ENCODE measurements at places on chromosomes 1 and 21.

GRCh38 chr1:9271861-9272595 is 20.7 kb upstream of the SPSB1 start:
- DNase-seq: no peak

DNA sequence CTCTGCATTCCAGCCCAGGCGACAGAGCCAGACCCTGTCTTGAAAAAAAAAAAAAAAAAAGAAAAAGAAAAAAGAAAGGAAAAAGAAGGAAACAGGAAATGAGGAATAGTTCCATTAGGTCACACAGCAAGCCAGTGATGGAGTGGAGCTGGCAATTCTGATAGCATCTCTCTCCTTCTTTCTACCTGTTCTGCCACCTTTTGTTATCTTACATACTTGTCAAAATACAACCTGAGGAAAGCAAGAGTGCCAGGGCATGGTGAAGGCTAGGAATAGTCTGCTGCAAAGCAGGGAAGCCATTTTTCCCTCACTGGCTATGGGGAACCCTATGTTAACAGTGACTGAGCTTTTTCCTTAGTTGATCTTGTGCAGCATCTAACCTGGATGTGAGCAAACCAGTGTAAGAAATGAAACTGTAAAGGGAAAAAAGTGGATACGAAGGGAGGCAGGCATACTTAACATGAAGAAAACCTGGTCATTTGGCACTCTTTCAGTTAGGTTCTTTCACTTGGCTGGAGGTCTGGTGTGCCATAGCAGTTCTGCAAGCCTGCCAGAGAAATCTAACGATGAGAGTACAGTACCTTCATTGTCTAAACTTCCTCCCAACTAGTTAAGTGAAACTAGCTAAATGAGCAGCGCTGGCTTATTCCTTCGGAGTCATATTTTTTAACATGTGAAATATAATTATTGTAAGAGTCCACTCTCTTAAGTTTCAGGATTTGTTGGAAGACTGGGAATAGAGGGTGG is 17.9 kb upstream of the THEM5 start:
- no peak for DNase-seq

GRCh38 chr1:43797891-43798290 is 90.6 kb downstream of the ST3GAL3 start:
- DNase-seq: peak; percentile 11

GRCh38 chr1:23979387-23979880 is 693 bp downstream of the SRSF10 start:
- no peak for DNase-seq

- DNase-seq: no peak
Measured at GRCh38 chr1:91752324-91752723, 133.6 kb downstream of the TGFBR3 start.

- DNase-seq: no peak
Measured at GRCh38 chr21:44379991-44380865, 26.8 kb downstream of the TRPM2 start.

- DNase-seq: peak; percentile 68
Measured at GRCh38 chr1:210347112-210347511, 18.4 kb downstream of the HHAT start.

DNA sequence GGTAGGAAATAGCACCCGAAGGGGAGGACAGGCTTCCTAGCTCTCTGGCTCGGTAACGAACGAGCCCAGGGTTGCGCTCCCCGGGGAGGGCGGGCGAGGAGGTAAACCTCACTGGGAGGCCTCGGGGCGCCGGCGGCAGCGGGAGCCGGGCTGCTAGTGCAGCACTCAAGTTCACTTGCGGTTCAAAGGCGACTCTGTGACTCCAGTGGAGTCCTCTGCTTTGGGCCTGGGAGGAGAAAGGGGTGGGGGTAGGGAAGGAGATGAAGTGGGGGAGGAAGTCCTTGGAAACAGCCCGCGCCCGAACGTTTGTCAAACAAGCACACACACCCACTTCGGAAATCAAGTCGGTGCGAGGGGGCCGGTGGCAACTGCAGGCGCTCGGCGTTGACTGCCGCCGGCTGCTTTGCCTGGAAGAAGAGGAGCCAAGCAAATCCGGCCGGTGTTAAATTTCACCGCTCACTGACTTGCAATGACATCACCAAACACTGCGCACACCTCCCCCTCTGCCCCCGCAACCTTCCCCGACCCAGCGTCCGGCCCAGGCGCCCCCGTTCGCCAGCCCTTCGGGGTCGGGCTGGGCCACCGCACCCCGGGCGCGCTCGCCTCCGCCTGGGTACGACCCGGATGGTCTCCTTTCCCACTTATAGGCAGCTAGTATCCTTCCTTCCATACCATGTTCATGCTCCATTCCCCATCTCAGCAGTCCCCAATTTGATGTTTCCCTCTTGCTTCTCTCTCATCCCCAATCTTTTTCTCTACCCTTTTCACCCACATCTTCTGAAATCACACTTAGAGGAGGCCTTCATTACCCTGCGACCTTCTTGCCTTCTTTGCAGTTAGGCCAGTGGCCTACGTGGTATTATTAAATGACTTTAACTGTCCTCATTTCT is at the start of gene COL24A1:
Gene COL24A1, minus strand, starts transcription at position 207 of the 890 bp plus-strand sequence. CDS start 376 bp downstream, outside the sequence.
- no peak for DNase-seq

GRCh38 chr1:9758559-9759121 is 65.1 kb downstream of the CLSTN1 start:
- DNase-seq: no peak

DNA sequence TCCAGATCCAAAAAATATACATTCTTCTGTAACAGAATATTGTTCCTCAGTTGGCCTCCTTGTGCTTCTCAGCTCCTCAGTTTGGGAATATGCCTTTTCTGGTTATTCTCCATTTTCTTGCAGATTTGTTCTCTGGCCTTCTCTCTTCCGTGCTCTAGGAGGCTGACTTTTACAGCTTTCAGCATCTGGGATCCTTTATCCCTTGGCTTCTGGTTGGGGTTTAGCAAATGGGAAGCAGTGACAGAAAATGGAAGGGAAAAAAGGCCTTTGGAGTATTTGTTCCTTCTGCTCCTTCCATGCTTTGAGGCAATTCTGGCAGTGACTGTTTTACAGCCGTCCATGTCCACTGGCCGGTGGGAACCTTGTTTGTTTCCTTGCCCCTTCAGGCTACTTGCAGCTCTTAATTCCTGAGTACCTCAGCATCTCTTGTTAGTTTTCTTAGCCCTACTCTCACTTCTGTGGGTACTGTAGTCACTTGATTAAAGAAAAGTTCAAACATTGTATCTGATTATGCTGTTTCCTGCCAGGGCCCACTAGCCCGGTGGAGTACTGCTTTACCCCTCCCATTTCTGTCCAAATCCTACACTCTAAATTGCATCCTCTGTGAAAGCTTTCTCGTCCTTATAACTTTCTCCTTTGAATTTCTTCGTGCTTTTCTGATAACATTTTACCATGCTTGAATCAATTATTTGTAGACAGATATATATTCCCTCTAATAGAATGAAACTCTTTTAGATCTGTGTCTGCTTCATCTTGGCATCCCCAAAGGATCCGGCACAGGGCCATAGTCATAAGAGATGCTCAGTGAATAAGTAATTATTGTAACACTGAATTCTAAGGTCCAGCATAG is 118.2 kb downstream of the OSBPL9 start:
- no peak for DNase-seq

GRCh38 chr1:209743145-209743482 is 12.7 kb upstream of the TRAF3IP3 start:
- DNase-seq: no peak

Data from suppressor macrophage treated with lipopolysaccharide for 4 hours (primary cell).